ENCODE measurements at places on chromosomes 12 and 14.

- no peak for DNase-seq
- peaks cover 27% of the 10 kb centered on the region for H3K27me3 ChIP-seq
- no peak overlapping the region for H3K4me3 ChIP-seq
- H3K27ac ChIP-seq, result no peak overlapping the region
- H3K4me1 ChIP-seq, result peaks cover 3% of the 10 kb centered on the region
These were observed 2.0 kb upstream of the BEGAIN start for GRCh38 chr14:100589071-100589759.

DNA sequence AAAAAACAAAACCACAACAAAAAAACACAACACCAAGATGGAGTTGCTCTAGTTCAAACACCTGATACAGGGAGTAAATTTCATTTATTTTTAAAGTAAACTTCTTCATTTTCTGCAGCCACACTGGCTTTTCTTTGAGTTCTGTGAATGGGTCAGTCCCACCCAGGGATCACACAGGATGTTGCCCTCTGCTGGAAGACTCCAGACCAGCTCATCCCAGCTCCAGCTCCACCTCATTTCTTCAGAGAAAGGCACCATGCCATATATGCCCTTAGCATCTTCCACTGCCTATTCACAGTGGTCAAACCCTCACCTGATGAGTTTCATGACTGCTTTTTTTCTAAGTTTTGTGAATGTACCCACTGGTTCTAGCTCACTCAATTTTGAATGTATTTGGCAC, 8.0 kb downstream of the GLIPR1 start:
- H3K36me3 ChIP-seq, result peaks cover 19% of the 10 kb centered on the region
- no peak overlapping the region for H3K27ac ChIP-seq
- H3K4me3 ChIP-seq, result no peak overlapping the region
- H3K27me3 ChIP-seq, result no peaks in the 10 kb centered on the region
- no peak for DNase-seq

- no peak for DNase-seq
- H3K27ac ChIP-seq, result no peak overlapping the region
- no peaks in the 10 kb centered on the region for H3K36me3 ChIP-seq
- H3K4me3 ChIP-seq, result no peak overlapping the region
These were observed 113.8 kb upstream of the FOXG1 start for GRCh38 chr14:28652782-28653181.

GRCh38 chr14:72891666-72892102, 2.2 kb downstream of the DPF3 start:
- H3K27ac ChIP-seq, result no peak overlapping the region
- DNase-seq, result no peak
- H3K4me3 ChIP-seq, result peak overlapping the region; percentile 93
- peaks cover 3% of the 10 kb centered on the region for H3K36me3 ChIP-seq
- H3K27me3 ChIP-seq, result peaks cover 80% of the 10 kb centered on the region
- H3K4me1 ChIP-seq, result peaks cover 24% of the 10 kb centered on the region

GRCh38 chr14:101925152-101925551, 39.2 kb upstream of the DYNC1H1 start:
- no peaks in the 10 kb centered on the region for H3K27me3 ChIP-seq
- H3K4me3 ChIP-seq, result no peak overlapping the region
- peaks cover 25% of the 10 kb centered on the region for H3K36me3 ChIP-seq
- no peak for DNase-seq
- H3K4me1 ChIP-seq, result no peaks in the 10 kb centered on the region

- H3K4me3 ChIP-seq, result no peak overlapping the region
- no peak overlapping the region for H3K27ac ChIP-seq
- H3K4me1 ChIP-seq, result peaks cover 19% of the 10 kb centered on the region
- H3K27me3 ChIP-seq, result no peaks in the 10 kb centered on the region
- no peak for DNase-seq
These were observed 32.7 kb downstream of the RAD9B start for GRCh38 chr12:110534811-110535210.

- no peak for DNase-seq
- peak overlapping the region; percentile 94 for H3K27ac ChIP-seq
- peaks cover 44% of the 10 kb centered on the region for H3K36me3 ChIP-seq
These were observed 2.9 kb downstream of the FGFR1OP2 start for GRCh38 chr12:26941215-26941594.

- DNase-seq, result no peak
- H3K27me3 ChIP-seq, result no peaks in the 10 kb centered on the region
These were observed 148.2 kb upstream of the CLEC14A start for GRCh38 chr14:38404100-38404541.

DNA sequence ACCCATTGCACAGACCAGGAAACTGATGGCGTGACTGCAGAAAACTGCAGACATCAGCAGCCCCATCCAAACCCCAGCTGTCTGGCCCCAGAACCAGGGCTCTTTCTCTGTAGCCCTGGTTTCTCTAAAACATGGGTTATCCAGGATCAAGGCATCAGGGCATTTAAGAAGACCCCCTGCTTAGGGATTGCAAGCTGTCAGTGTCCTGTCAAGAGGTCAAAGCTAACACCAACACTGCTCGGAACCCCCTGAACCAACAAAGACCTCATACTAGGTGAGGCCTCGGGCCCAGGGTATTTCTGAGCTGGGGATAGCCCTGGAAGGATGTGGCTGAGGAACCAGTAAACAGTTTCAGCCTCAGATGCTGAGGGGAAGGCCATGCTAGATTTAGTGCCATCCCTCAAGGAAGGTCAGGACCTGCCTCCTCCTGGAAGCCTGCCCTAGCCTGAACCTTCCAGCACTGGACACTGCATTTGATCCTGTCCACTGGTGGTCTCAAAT, 39.2 kb downstream of the BCL11B start:
- H3K4me1 ChIP-seq, result peaks cover 86% of the 10 kb centered on the region
- DNase-seq, result no peak
- peak overlapping the region; percentile 88 for H3K4me3 ChIP-seq

DNA sequence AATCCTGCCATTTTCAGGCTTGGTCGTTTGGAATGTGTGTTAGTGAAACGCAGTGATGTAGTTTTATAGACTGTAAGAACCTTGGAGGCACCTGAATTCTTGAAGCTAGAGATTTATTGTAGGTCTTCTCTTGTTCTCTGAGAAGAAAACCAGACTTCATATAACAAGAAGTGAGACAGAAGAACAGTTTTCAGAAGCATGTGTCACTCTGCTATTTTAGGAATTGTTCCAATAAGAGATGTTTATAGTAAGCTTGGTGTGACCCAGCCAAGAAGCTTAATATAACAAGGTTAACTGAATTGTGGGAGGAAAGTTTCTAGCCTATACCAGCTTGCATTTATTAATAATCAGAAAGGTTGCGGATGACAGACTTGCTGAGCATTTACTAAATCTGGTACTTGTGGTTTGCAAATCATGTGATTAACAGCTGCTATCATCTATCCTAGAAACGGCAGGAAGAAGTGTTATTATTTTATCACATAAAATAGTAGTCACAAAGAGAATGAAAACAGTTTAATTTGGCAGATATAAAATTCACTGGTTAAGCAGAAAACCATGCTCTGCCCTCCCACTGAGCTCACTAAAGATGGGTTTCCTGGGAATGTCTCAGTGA, 49.2 kb upstream of the BCAT1 start:
- no peak overlapping the region for H3K4me3 ChIP-seq
- H3K27ac ChIP-seq, result no peak overlapping the region
- H3K36me3 ChIP-seq, result no peaks in the 10 kb centered on the region
- peaks cover 22% of the 10 kb centered on the region for H3K27me3 ChIP-seq
- H3K4me1 ChIP-seq, result peaks cover 8% of the 10 kb centered on the region

GRCh38 chr12:15684896-15685658, 104.1 kb downstream of the EPS8 start:
- peaks cover 7% of the 10 kb centered on the region for H3K27me3 ChIP-seq
- H3K27ac ChIP-seq, result no peak overlapping the region
- H3K36me3 ChIP-seq, result no peaks in the 10 kb centered on the region
- H3K4me1 ChIP-seq, result peaks cover 9% of the 10 kb centered on the region

DNA sequence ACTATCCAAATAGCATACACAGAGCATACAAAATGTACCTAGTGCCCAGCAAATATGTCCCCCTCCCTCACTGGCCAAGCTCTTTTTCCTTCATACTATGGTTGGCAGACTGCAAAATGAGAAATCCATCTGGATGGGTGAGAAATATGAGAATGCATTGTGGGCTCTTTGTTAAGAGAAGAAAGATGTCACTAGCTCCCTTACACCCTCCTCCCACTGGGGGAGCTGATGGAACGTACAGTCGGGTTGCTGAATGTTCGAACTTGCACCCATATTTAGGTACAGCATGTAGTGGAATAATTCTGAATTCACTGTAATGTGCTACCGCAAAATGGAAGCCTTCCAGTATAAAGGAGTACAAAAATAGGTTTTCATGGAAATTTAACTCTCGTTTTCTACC, 377.4 kb downstream of the GRIN2B start:
- H3K27me3 ChIP-seq, result no peaks in the 10 kb centered on the region
- no peak for DNase-seq
- H3K27ac ChIP-seq, result no peak overlapping the region
- no peaks in the 10 kb centered on the region for H3K4me1 ChIP-seq

DNA sequence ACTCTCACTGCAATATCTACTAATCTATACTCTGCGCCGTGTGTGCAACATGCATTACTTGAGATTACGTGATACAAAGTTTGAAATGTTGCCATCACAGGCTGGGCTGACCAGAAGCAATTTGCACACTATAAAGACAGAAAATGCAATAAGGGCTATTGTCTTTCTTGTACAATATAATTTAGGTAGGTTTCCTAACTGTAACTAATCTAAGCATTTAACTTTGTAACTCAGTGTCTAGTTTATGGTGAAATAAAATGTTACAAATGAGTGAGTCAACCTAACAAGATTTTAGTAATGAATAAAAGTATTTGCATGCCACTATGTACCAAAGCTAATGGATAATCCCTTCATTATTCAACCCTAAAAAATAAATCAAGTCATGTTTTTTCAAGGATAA, 57.8 kb downstream of the LRP6 start:
- DNase-seq, result no peak
- no peak overlapping the region for H3K4me3 ChIP-seq
- no peaks in the 10 kb centered on the region for H3K36me3 ChIP-seq
- peaks cover 36% of the 10 kb centered on the region for H3K27me3 ChIP-seq
- peaks cover 2% of the 10 kb centered on the region for H3K4me1 ChIP-seq

DNA sequence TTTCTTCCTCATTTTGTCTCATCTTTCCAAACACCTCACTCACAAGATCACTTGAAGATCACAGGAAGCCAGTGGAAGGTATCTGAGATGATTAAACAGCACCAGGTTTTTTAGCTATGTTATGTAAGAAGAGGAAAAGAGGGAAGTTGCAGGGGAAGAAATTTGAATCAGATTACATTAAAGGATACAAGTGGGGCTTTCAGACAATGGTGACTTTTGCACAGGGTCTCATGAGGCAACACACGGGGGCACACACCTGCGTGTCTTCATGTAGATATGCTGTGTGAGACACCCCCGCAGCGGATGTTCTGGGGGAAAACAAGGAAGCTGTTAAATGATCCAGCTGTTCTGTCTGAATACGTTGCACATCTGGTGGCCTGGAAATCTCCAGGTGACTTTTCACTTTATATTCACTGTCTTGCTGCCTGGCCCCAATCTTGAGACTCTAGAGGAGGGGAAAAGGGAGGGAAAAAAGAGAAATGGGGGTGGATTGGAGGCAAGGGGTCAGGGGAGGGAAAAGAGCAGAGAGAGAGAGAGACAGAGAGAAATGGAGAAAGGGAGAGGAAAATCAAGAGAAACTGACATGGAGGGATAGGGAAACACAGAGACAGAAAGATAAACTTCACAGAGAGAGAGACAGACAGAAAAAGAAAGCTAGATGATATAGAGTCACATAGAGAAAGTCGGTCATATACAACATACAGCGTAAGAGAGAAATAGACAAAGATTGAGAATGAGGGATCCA, 36.3 kb upstream of the PPP1CC start:
- H3K27me3 ChIP-seq, result no peaks in the 10 kb centered on the region
- peaks cover 45% of the 10 kb centered on the region for H3K4me1 ChIP-seq
- H3K4me3 ChIP-seq, result peak overlapping the region; percentile 23
- DNase-seq, result no peak
- no peaks in the 10 kb centered on the region for H3K36me3 ChIP-seq

DNA sequence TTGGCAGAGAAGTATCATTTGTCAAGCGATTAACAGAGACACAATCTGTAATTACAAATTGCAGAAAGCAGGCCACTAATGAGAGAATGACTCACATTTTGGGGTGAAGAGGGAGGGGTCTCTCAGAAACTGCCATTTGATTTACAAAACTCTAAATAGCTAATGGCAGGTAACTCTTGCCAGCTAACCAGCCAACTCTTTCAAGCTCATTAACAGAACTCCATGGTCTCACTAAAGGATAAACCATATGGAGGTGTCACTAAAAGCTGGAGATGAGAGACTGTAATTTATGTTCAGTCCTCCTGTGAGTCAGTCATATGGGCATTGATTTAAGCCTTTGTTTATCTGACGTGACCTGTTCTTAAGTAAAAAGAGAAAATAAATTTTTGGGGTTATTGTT, 336.4 kb downstream of the FOXG1 start:
- no peaks in the 10 kb centered on the region for H3K27me3 ChIP-seq
- H3K4me3 ChIP-seq, result no peak overlapping the region
- H3K36me3 ChIP-seq, result no peaks in the 10 kb centered on the region
- no peak overlapping the region for H3K27ac ChIP-seq
- no peaks in the 10 kb centered on the region for H3K4me1 ChIP-seq

DNA sequence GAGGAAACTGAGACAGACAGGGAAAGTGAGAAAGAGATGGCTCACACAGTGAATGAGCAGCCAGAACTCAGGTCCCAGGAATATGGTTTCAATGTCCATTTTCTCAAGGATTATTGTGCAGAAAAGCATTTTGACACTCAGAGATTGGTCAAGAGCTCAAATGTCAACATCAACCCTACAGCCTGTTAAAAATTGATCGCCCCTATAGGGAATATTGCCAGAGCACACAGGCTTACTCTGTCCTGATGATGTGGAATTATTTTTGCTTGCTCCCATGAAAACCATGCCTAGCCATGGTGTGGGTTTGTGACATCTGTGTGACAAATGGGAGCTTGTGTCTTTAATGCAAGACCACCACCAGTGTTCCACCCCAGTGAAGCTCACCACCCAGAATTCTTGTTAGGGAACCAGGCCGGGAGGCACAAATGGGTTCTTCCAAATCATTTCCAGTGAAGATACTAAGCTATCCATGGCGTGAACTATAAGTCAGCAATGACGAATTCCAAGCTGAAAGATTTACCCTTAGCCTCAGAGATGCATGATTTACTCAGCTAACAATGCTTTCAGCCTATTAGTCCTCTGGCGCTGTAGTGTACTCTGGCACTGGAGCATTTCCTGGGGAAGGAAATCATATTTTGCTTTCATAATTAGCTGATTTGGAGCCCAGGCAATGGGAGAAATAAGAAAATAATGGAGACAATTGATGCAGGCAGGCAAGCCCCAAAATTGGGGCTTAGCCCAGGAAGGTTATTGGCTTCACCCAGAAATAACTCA, 1188.2 kb upstream of the TMEM132C start:
- H3K36me3 ChIP-seq, result no peaks in the 10 kb centered on the region
- no peak overlapping the region for H3K27ac ChIP-seq
- H3K4me3 ChIP-seq, result no peak overlapping the region
- H3K27me3 ChIP-seq, result peaks cover 11% of the 10 kb centered on the region

Measured in T-helper 2 cell treated with Interferon-gamma antibody and Interleukin-4, amounts not matched to agents 5 μg/mL and 100 μg/mL, for 36 hours (primary cell).